Hematopoietic multipotent progenitor cell treated with erythropoietin and hydrocortisone succinate and interleukin-3 and kit ligand, for 4 days (in vitro differentiated cells): ENCODE measurements at places on chromosomes 6 and 20.

DNA sequence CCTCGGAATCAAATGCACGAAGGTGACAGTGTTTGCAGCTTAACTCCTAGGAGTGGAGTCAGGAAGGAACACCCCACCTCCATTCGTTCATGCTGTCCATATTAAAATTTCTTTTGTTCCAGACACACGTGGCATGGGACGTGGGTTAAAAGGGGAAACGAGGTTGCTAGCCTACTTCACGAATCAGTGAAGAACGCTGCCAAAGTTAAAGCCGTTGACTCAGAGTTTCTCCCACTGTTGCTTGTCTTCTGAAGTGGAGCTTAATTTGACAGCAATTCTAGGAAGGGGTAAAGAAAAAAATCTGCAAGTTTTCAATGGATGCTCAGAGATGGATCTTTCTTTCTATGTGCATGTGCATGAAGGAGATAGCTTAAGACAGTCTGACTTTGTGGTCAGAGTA lies 499.1 kb downstream of the CD83 start:
- no peak for DNase-seq

DNA sequence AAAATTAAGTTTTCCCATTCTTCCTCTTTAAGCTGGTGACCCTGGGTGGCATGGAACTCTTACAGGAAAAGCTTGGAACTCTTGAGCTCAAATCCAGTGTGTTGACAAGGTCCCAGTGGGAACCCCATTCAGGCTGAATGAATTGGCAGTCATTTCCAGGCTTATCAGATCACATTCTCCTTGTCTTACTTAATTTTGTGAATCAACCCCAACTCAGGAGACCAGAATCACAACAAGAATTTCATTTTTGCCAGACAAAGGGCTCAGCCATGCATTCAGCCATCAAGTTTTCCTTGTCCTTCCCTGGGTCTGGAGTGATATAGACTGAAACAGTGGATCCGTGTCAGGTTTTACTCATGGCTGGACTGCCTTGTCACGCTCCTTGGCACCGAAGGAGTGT lies 92.1 kb upstream of the EEF1E1 start:
- DNase-seq = no peak

- DNase-seq = peak; percentile 85
These were observed 21.7 kb upstream of the IL17A start for GRCh38 chr6:52164319-52165094.

GRCh38 chr6:32046450-32047083 lies 8.4 kb downstream of the CYP21A2 start:
- peak; percentile 24 for DNase-seq

DNA sequence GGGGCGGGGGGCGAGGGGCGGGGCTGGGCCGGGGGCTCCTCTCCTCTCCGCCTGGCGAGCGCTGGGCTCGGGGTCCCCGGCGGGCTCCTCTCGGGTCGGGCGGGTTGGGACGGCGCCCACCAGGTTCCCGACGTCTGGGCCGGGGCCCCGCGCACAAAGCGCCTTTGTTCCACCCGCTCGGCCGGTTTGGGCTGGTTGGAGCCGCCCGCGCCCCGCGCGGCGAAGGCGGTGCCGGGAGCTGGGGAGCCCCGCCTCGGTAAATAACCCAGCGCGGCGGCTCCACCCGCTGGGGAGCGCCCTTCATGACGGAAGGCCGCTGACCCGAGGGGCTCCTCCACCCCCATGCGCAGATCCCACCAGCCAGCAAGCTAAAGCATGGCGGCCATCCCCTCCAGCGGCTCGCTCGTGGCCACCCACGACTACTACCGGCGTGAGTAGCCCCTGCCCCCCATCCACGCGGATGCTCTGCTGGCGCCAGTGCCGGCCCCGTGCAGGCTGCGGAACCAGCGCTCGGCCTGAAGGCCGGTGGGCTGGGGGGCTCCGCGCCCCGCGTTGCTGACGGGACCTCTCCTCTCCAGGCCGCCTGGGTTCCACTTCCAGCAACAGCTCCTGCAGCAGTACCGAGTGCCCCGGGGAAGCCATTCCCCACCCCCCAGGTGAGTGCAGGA lies 503 bp downstream of the PPDPF start:
- peak; percentile 86 for DNase-seq

GRCh38 chr6:30752157-30752927 lies 8.0 kb upstream of the IER3 start:
- peak; percentile 93 for DNase-seq

DNA sequence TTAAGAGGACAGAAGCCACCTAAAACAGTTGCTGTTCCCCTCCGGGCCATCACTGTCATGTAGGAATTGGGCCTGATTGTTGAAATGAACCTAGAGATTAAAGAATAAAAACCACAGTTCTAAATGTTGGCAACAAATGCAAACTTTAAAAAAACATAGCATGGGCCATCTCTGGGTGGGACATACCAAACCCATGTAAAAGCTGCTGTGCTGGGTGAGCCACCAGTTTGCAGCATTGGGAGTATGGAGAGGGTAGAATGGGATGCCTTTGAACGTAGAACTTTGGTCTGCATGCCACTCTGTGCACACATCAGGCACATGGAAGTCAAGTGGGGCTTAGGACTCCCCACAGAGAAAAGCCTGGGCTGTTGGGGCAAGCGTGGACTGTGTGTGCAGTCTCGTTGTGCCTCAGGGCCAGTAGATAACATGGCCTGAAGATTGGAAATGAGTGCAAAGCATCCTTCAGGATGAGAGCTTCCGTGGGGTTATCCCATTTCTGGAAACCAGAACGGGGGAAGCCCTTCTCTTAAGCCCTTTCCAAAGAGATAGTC lies 28.1 kb downstream of the EPB41L1 start:
- DNase-seq = no peak

DNA sequence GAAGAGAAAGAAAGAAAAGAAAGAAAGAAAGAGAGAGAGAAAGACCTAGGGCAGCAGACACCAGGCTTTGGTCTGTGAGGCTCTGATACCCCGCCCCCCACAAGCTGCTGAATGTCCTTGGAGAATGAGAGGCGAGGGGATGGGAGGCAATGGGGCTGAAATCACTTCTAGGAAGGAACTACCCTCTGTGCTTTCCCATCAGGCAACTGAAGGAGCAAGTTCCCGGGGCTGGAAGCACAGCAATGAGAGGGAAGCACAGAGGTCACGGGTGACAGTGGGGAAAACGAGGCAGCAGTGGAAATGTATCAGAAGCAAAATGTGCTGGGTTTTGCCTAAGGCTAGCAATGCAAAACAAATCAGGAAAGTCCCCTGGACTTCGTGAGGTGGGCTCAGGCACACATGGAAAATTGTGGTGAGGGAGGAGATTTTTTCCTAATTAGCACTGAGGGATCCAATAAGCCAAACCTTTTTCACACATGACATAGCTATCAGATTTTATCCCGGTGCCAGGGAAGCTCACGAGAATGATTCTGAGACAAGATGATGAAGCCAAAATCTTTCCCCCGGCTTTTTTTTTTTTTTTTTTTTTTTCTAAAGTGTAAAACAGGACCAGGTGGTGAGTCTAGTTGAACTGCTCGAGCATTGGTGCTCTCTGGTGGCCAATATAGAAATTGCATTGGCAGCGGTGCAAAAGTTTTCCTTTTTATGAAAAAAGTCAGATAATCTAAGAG lies 16.8 kb upstream of the ARFGEF2 start:
- DNase-seq = peak; percentile 89

DNA sequence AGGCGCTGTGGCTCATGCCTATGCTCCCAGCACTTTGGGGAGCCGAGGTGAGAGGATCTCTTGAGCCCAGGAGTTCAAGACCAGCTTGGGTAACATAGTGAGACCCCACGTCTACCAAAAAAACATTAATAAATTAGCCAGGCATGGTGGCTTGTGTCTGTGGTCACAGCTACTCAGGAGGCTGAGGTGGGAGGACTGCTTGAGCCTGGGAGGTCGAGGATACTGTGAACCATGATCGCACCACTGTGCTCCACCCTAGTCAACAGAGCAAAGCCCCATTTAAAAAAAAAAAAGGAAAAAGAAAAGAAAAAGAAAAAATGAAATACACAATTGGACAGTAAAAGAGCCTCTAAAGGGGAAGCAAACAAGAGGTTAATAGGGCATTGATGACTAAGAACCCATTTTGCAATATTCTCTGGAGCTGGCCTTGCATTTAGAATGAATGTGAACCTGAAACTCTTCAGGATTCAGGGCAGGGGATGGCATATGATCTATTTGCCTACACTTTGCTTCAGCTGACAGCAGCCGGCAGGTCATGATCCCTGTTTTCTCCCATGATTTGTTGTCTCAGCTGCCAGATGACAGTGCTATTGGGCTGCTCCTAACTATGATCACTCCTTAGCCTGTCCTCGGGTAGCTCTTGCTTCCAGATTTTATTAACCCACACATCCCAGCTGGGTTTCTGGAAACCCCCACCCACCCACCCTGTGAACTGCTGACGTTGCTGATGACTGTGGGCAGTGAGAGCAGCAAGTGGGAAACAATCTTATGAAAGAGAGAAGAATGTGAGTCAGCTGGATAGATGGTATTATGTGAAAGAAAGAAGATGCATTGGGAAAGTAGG lies 83.8 kb upstream of the ELOVL5 start:
- peak; percentile 17 for DNase-seq

DNA sequence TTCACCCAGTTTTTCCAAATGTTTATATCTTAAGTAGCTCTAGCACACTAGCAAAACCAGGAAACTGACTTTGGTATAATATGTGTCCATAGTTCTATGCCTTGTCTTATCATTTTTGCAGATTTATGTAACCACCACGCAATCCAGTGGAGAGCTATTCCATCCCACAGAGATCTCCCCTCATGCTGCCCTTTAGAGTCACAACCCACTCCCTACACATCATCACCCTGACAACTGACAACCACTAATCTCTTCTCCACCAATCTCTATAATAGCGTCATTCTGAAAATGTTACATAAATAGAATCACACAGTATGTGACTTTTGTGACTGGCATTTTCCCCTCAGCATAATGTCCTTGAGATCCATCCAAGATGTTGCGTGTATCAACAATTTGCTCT lies 29.1 kb downstream of the HLA-DRB5 start:
- DNase-seq = no peak

DNA sequence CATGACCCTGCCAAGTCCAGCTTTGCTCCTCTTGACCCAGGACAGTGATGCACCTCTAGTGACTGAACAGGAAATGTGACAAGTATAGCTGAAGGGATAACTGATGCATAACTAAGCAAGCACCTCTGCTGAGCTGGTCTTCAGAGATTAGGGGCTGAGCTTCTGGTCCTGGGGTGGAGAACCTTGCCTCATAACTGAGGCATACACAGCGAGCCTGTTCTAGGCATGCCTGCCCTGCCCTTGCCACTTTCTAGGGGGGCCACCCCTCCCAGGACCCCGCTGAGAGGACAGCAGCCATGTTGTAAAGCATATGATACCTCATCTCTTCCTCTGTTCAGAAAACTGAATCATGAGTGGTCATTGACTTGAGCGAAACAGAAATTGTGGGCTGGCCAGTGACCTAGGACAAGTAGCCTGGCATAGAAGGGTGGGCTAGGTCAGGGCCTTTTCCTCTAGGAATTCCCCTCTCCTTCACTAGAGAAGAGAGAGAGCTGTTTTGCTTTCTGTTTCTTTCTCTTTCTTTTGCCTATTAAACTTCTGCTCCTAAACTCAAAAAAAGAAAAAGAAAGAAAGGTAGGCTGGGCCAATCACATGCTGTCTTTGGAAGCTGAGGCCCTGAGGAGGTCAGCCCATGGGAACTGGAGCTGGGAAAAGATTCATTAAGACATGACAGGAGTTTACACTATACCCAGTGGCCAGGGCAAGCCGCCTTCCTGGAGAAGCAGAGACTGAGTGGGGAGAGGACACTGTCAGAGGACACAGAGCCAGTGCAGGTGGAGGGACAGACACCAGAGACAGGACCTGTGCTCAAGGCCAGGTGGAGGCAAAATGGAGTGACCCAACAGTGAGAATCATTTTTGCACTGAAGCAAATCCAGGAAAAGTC lies 23.1 kb downstream of the ALDH5A1 start:
- DNase-seq = no peak

GRCh38 chr6:16249971-16250370 lies 11.6 kb downstream of the GMPR start:
- DNase-seq = no peak

DNA sequence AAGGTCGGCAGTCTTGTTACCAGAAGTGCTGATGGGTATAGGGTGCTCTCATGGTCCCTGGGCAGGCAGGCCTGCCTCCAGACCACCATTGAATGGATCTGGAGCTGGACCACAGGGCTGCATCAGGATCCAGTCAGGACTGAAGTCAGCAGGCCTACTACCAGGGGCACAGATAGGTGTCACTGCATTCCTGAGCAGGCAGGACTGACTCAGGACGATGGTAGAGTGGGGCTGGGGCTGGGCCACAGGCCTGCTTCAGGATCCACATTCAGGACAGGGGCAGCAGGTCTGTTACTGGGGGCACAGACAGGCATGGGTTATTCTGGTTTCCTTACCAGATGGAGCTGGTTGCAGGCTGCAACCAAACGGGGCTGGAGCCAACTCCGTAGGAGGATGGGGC lies 51.4 kb upstream of the MAP3K4 start:
- DNase-seq = no peak

- no peak for DNase-seq
These were observed 441.9 kb downstream of the CD109 start for GRCh38 chr6:74137911-74138310.

GRCh38 chr6:24329022-24329421 lies 28.8 kb downstream of the DCDC2 start:
- no peak for DNase-seq

DNA sequence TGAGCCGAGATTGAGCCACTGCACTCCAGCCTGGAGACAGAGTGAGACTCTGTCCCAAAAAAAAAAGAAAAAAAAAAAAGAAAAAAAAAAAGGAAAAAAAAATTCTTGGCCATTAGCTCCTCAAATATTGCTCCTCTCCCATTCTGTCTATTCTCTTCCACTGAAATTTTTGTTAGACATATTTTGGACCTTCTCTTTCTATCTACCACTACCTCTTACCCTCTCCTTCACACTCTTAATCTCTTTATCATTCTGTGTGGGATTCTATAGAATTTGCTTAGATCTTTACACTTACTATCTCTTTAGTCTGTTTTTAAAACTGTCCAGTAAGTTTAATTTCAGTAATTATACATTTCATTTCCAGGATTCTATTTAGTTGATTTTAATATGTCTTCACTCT lies 85.0 kb downstream of the IRAK1BP1 start:
- no peak for DNase-seq

- no peak for DNase-seq
These were observed 293.7 kb upstream of the RSPO3 start for GRCh38 chr6:126824815-126825214.

- DNase-seq = no peak
These were observed 1.7 kb downstream of the PRPH2 start for GRCh38 chr6:42720739-42721138.

- no peak for DNase-seq
These were observed 17.6 kb downstream of the TMEM74B start for GRCh38 chr20:1166948-1167720.
